ENCODE measurements at places on chromosomes 1 and 21.

DNA sequence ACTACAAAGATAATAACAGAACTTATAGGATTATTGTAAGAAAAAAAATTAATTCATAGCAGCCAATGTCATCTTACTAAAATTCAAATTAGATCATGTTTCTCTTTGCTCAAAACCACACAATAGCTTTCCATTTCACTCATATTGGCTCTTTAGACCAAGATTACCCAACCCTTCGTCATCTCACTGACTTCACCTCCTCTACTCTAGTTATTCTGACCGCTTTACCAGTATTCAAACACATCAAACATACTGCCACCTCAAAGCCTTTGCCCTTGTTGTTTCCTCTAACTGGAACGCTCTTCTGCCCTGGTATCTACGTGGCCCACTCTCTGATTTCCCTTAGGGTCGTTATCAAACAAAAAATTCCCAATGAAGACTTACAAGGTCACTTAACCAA lies 1.7 kb downstream of the ANGPTL3 start:
- DNase-seq = no peak

DNA sequence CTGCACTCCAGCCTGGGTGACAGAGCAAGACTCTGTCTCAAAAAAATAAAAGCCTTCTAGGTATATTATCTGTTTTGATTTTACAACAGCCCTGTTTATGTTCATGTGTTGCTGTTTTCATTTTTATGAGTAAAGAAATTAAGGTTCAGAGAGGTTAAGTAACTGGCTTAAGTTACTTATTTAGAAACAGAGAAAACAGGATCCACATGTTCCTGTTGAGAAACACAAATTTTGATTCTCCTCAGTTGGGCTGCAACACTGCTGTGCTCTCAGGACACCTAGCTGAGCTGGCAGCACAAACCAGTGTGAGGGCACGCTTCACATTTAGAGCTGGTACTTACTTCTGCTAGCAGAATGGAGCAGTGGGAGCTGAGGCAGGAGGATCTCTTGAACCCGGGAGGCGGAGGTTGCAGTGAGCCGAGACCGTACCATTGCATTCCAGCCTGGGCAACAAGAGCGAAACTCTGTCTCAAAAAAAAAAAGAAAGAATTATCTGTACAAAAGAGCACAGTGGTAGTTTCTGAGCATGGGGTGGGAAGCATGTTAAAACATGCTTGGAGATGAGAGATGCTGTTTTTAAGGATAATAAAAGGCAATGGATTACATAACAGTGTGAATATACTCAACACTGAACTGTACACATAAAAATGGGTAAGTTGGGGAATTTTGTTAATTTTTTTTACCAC lies 2.4 kb downstream of the SPRTN start:
- DNase-seq = no peak

DNA sequence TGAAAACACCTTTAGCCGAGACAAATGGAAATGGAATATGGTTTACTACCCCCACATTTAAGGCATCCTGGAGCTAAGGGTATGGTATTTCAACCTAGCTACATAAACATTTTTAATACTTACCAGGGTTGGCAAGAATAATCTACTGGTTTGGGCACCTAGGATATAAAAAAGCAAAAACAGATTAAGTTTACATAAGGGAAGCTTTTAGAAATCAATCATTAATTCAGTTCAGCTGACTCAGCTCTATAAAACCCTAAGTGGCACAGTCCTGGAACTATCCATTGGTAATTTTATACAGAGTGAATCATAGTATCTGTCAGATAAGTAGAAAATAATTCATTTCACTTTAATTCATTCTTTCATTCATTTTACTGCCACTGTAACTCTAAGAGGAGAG lies 355.2 kb downstream of the VAV3 start:
- no peak for DNase-seq

DNA sequence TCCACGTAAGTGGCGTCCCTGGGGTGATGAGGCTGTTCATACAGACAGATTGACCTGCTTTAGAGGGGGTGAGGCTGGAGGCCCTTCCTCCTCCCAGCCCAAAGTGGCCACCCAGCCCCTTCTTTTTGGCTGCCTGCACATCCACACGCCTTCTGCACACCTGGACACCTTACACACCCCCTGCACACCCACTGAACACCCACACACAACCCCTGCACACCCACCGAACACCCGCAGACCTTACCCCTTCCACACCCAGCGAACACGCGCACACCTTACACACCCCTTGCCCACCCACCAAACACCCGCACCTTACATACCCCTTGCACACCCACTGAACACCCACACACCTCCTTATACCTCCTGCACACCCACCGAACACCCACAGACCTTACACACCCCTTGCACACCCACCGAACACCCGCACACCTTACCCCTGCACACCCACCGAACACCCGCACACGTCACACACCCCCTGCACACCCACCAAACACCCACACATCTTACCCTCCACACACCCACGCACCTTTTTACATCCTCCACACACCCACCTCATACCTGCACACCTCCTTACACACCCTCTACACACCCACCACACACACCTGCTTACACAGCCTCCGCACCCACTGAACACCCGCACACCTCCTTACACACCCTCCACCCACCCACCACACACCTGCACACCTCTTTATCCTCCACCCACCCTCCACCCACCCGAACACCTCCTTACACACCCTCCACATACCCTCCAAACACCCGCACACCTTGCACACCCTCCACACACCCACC lies 37.7 kb downstream of the COQ8A start:
- DNase-seq = no peak

DNA sequence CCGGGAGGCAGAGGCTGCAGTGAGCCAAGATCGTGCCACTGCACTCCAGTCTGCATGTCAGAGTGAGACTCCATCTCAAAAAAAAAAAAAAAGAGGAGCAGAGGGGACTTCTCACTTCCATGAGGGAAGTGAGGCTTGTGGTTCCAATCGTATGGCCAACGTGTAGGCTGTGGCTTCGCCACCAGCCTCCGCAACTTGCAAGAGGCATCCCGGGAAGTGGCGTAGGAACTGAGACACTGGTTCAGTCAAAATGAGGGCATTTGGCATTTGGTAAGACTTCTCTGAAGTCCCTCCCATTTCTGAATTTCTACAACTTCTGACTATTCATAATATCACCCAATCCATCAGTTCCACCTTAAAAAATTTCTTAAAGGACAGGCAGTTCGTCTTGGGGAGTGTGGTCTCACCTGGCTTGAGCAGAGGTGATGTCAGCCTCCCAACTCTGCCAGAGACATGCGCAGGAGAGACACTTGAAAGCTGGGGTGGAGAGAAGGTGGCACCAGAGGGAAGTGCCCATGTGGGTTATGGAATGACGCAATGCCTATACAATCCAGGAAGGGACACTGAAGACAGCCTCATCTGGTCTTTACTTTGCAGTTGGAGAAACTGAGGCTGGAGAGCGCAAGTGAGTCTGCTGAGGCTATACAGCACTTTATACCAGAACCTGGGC lies 17.2 kb downstream of the KAZN start:
- no peak for DNase-seq

DNA sequence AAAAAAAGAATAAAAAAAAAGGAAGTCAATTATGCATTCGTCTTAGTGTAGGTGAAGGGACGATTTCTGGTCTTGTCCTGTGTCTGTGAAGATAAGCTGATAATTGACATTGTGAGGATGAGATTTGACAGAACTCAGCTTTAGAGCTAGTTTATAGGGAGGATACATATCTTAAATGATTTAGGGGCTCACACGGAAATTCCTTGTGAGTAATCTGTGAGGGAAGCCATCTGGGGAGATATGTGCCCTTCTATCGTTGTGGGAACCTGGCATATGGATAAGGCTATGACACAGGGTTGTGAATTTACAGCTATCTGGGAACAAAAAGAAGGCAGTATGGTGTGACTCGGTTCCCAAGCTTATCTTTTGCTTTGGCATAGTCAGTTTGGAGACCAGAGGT lies 71.1 kb downstream of the RABGAP1L start:
- DNase-seq = peak; percentile 8

GRCh38 chr1:6982860-6983259 lies 197.6 kb downstream of the CAMTA1 start:
- no peak for DNase-seq

- no peak for DNase-seq
Measured at GRCh38 chr1:119766374-119766794, 2.3 kb downstream of the HMGCS2 start.

DNA sequence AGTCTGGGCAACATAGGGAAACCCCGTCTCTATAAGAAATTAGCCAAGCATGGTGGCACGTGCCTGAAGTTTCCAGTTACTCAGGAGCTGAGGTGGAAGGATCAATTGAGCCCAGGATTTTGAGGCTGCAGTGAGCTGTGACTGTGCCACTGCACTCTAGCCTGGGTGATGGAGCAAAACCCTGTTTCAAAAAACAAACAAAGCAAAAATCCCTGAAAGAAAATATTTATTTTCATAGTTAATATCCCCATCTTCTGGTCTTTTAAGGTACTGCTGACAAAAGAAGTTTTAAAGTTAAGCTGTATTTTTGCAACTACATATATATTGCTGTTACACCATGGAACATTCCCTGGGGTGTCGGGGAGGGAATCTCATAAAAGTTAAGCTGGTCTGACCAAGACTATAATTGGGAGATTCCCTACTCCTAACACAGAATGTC lies 26.0 kb downstream of the VAMP4 start:
- no peak for DNase-seq

DNA sequence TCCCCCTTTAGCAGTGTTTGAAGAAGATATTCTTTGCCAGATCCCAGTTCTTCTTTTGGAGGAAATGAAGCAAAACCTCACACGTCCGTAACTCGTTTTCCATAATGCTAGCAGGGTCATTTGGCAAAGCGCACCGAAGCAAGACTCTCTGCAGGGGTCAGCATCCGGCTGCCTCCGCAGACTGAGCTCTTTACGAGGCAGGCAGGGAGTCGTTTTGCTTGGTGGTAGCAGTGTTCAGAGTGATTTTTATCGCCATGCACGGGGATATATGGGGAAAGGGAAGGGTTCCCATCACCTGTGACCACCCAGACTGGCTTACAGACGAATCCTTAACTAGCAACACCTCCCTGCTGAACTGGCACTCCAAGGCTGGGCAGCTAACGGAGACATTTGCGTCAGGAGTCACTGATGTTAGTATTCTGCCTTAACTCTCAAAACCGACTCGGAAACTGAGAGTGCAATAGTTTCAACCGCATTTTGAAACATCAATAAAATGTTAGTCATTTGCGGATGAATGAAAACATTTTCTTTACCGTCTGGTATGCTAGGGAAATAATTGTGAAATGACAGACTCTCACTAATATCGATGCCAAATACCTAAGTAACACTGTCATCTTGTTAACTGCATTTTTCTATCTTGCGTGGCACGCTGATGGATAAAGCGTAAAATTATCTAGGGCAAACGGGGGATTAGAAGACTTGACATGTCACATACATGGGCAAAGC lies 2.2 kb upstream of the NEGR1 start:
- DNase-seq = peak; percentile 76

DNA sequence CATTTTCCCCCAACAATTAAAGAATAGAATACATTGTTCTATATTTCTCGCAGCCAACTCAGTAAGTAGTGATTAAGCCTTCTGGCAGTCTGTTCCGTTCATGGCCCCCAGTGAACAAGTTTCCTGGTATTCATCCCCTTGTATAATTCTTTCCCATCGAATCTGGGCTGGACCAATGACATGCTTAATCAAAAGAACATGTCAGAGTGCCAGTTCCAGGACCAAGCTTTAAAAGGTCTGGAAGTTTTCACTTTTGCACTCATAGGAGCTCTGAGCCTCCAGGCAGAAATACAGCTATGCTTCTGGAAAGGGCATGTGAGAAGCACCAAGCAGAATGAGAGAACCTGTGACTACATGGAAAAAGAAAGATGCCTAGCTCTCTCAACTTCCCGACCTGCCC lies 22.5 kb upstream of the DPYD start:
- DNase-seq = peak; percentile 4

DNA sequence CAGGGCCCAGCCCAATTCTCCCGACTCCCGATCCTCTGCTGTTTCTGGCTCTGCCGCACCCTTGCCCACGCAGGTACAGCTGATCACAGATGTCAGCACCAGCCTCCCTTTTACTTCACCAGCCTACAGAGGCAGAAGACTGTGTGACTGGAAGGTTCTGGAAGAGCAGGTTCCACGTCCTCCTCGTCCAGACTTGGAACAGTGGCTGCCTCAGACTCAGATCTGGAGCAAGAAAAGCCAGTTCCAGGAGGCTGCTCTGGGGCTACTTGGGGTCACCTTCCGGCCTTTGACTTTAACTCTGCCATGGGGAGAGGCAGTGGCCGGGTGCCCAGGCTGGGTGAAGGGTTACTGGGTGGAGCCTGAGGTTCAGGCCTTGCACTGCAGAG lies 16.1 kb upstream of the KLHDC7A start:
- DNase-seq = no peak

DNA sequence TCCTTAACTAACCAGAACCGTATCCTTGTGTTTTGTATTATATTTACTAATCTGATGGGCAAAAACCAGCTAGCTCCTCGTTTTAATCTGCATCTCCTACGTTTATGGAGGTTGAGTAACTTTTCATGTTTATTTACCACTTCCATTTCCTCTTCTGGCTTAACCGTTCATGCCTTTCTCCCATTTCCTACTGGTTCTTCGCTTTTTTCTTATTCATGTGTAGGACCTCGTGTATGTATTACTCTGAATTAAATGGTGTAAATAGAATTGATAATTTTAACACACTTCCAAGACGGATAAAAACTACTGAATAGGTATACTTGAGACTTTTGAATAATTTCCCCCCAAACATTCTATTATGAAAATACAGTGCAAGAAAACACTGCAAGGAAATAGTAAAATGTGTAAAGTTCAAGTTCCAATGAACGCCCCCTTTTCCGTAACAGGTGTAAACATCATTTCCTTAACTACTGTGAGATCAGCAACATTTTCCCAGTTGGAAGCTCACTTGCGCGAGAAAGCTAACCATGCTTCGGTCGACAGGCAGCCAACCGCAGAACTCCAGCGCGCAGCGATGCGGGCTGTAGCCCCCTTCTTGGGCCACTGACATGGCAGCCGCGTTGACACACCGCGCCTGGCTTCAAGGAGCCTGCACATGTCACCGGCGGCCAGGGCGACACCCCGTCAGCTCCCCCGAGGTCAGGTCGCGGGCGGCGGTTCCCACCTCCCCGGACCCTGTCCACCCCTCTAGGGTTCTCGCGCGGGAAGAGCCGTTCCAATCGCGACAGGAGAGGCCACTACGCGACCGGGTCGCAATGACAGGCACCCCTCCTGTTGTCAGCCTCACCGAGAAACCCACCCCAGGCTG lies 816 bp downstream of the EDEM3 start:
- peak; percentile 57 for DNase-seq

- DNase-seq = no peak
Measured at GRCh38 chr21:36603221-36603620, 95.7 kb upstream of the SIM2 start.

All from SK-N-DZ (cell line).